Left renal cortex interstitium (tissue), 4 donors: ENCODE measurements at places on chromosomes 11 and 22. TPM values are rescaled to one million over a fixed set of nuclear protein-coding genes. Genes with fewer than 3 reads are reported as not detected.

The RHOD gene
- polyA plus RNA-seq = 10.6 TPM

The MS4A1 gene
- polyA plus RNA-seq = 0.49 TPM

The BIRC3 gene
- 1.4 TPM for polyA plus RNA-seq

The PRR33 gene
- polyA plus RNA-seq = 0.27 TPM

DNA sequence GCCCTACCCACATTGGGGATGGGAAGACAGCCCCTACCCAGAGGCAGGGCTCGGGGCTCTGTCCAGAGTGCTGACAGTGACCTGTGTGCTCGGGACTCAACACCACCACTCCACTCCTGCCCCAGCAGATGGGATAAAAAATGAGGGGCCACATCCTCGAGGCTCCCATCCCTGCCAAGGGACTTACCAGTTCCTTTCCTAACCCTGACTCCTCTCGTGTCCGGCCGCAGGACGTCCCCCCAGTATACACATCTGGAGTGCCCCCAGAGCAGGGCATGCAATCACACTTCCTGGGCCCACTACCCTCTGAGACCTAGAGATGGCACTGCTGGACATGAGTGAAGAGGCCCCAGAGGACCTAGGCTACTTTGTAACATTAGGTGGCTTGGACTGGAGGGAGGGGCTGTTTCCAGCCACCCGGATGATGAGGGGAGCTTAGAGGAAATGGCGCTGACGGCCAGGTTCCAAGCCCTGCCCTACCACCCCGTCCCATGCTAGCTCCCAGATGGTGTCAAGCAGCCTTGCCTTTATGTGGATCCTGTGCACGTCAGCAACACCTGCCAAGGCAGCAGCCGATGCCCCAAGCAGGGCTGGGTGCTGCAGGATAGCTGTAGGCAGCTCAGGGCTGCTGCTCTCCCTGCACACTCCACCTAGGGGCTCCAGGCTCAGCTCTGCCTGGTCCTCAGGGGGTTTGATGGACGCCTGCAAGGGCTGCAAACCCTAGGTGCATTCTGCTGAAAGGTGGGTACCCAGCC is 86.6 kb downstream of the DGCR2 start:
- no peak for DNase-seq

DNA sequence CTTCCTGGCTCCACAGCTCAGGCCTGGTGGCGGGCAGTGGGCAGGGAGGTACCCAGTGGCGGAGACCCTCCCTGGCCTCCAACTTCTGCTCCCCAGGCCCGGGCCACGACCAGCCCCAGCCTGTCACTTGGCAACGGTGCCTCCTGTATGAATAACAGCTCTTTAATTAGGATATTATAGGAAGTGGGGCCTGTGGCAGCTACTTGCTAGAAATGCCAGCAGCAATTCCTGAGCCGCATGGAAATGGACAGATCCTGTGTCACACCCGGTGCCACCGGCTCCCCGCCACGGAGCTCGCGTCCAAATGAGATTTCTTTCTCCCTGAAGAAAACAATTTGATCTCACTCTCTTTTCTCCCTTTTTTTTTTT is 104.5 kb downstream of the CHST1 start:
- no peak for DNase-seq
